ENCODE measurements at places on chromosomes 7 and 10. TPM values are rescaled to one million over a fixed set of nuclear protein-coding genes. Genes with fewer than 3 reads are reported as not detected.

CNPY1 gene
- not detected for total RNA-seq

ANKRD61 gene
- total RNA-seq, result 0.13 TPM

TDRD1 gene
- total RNA-seq, result 0.13 TPM

HOXA4 gene
- 2.0 TPM for total RNA-seq

CABCOCO1 gene
- 0.26 TPM for total RNA-seq

MYL10 gene
- total RNA-seq, result not detected

HGF gene
- 51.1 TPM for total RNA-seq

CALCR gene
- not detected for total RNA-seq

LEP gene
- 0.17 TPM for total RNA-seq

SEMA3E gene
- total RNA-seq, result 0.13 TPM

PLPP4 gene
- total RNA-seq, result 4.3 TPM

SAMD9L gene
- 14.1 TPM for total RNA-seq

FBXO24 gene
- 0.13 TPM for total RNA-seq

ZNF503 gene
- total RNA-seq, result 19.7 TPM

UNCX gene
- total RNA-seq, result not detected

UCN3 gene
- not detected for total RNA-seq

VWDE gene
- not detected for total RNA-seq
